Activated T-cell treated with anti-CD3 and anti-CD28 coated beads, Interleukin-2, amount 50 U/mL, for 24 hours (primary cell): ENCODE measurements at places on chromosomes 7 and 10.

DNA sequence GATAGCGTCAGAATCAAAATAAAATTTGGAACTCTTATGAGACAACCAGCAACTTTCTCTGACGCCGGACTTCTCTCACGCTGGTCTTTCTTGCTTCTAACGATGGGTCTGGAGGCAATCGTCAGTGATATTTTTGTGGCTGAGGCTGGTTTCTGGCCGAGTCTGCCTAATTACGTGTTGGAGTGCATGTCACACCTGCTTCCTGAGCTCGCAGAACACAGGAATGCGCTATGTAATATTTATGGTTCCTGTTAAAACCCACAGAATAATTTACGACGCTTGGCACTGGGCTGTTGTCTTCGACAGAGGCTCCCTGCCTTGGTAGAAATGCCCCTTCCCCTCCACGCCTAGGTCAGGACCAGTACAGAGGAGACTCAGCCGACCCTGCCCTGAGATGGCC lies 64.9 kb downstream of the NPTX2 start:
- DNase-seq, result no peak

- DNase-seq, result no peak
Measured at GRCh38 chr10:99344715-99345114, 15.6 kb downstream of the CNNM1 start.

- no peak for DNase-seq
Measured at GRCh38 chr7:45104844-45105587, 6.5 kb downstream of the TBRG4 start.

DNA sequence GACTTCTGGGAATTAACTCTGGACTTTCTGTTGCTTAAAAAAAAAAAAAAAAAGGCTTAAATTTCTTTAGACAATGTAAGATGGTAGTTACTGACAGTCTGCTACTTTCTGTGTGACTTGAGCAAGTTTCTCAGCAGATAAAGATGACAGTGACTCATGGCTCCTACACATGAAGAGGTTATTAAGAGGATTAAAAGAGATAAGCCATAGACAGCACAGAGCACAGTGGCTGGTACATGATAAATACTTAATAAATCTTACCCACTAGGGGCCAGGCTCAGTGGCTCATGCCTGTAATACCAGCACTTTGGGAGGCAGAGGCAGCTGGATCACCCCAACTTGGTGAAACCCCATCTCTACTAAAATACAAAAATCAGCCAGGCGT lies 174.8 kb downstream of the JAZF1 start:
- no peak for DNase-seq

GRCh38 chr10:62437696-62438095 lies 63.5 kb downstream of the ZNF365 start:
- DNase-seq, result no peak

- DNase-seq, result no peak
Measured at GRCh38 chr10:43257347-43258210, 9.3 kb downstream of the RASGEF1A start.

DNA sequence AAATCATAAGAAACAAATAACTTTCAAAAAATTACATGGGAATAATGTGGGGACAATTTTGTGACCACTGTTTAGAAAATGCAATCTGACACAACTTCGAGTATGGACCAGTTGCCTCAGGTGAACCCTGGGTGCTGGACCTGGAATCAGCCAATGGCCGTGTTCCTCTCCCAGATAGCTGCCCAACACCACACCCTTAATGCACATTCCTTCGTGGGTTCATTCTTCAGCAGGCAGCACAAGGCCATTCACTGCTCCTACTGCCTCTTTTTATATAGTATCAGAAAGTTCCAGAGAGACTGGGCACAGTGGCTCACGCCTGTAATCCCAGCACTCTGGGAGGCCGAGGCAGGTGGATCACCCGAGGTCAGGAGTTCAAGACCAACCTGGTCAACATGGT lies 89.1 kb upstream of the PARD3 start:
- no peak for DNase-seq

GRCh38 chr7:30029696-30030095 lies 1.5 kb downstream of the PLEKHA8 start:
- no peak for DNase-seq

GRCh38 chr10:77970869-77971803 lies 44.6 kb upstream of the DLG5 start:
- no peak for DNase-seq

- DNase-seq, result no peak
Measured at GRCh38 chr10:128220021-128220420, 93.8 kb upstream of the MKI67 start.

DNA sequence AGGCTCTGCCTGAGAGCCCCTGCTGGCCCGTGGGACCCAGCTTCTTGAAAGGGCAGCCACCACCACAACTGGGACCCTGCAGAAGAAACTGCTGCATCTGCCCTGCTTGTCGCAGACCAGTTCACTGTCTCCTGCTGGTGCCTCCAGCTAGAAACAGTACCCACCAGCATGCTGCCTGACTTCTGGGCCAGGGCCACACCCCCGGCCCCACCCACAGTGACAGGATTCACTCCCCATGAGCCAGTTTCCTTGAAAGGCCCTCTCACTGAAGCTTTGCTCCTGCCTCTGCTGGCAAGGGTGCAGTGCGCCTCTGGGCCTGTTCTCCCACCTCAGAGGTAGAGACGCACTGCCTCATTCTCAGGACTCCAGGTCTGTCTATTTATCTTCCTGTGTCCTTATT lies 32.4 kb downstream of the ANXA11 start:
- DNase-seq, result no peak

DNA sequence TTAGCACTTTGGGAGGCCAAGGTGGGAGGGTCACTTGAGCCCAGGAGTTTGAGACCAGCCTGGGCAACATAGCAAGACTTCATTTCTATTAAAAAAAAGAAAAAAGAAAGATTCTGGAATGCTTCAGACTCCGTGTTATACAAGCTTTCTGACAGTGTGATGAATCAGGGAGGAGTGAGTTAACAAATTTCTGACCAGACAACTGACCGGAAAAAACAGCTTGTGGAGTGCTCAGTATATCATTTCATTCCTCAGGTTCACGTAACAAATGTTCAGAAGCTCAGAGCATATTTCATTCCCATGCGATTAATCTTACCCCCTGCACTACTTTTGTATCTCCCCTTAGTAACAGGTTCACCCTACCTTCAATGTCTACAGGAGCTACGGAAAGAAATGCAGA lies 28.6 kb upstream of the TNPO3 start:
- no peak for DNase-seq

- DNase-seq, result no peak
Measured at GRCh38 chr7:138753150-138753518, 44.7 kb upstream of the TMEM213 start.

DNA sequence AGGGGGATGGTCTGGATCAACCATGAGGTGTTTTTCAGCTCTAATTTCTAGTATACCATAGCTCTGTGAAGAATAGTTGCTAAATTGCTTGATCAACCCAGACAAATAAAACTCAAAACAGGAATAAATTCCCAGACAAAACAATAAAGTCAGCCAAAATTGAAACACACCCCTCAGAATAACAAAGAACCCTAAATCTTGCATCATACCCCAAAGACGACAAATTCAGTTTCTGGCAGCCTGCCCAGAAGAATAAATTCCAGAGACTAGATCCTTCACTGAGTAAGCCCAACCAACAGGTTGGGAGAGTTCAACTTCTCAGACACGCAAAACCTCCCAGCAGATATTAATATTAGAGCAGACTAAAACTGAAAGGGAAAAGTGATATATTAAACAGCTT lies 11.2 kb upstream of the SEM1 start:
- no peak for DNase-seq

GRCh38 chr7:101169838-101170551 lies 4.6 kb upstream of the VGF start:
- peak; percentile 89 for DNase-seq

GRCh38 chr7:68752485-68753178 lies 845.6 kb upstream of the AUTS2 start:
- no peak for DNase-seq

- DNase-seq, result no peak
Measured at GRCh38 chr10:130472236-130472635, 336.0 kb downstream of the GLRX3 start.
